Thyroid gland (tissue), 4 donors: ENCODE measurements at places on chromosomes 2 and 18.

- no peak for DNase-seq
These were observed 109.9 kb upstream of the ID2 start for GRCh38 chr2:8571792-8572499.

GRCh38 chr2:234747032-234747431 lies 204.8 kb upstream of the SH3BP4 start:
- DNase-seq, result no peak

GRCh38 chr2:151730262-151730975 lies 3.9 kb downstream of the NEB start:
- no peak for DNase-seq

GRCh38 chr2:236787885-236788284 lies 218.3 kb downstream of the ACKR3 start:
- no peak for DNase-seq

DNA sequence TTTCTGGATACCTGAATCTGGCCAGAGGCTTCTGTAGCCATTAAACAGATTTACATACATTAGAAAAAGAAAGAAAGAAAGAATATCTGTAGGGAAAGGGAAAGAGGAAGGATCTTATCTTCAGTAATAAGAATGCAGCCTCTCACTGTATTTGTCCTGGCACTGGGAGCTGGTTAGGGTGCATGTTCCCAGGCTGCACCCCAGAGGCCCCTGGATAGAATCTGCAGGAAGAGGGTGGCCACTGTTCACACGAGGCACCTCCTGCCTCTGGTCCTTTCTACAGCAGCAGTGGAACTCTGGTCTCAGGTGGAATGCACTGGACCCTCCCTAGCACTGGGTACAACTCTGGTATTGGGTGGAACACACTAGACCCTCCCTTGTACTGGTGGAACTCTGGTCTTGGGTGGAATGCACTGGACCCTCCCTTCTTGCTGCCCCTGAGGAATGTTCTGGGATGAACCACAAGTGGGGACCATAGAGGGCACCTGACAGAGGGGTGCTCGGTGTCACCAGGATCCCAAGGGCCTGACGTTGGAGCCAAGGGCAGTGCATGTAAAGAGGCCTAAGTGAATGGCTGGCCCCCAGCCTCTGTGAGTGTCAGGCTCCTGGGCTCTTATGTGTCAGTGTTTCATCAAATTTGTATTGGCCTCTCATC lies 27.4 kb upstream of the PXDN start:
- no peak for DNase-seq

- DNase-seq, result no peak
These were observed 6.5 kb downstream of the RNF103 start for GRCh38 chr2:86617153-86617552.

- DNase-seq, result no peak
These were observed 193.2 kb upstream of the MEX3C start for GRCh38 chr18:51390702-51391101.

DNA sequence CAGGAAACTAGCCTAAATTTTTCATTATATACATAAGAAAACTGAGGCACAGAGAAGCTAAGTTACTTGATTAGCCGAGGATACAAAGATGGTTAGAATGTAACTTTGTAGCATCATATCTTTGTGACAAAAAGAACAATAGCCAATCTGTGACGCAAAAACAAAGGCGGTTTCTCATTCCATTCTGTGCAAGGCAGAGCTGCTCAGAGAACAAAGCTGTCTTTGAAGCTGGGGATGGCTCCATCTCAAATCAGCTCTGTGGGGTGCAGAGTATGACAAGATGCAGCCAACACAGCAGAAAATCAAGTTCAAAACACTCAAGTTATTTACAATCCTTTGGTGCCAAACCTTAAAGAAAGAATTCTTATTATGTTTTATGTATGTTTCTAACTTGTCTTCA lies 81.9 kb upstream of the VWC2L start:
- no peak for DNase-seq

DNA sequence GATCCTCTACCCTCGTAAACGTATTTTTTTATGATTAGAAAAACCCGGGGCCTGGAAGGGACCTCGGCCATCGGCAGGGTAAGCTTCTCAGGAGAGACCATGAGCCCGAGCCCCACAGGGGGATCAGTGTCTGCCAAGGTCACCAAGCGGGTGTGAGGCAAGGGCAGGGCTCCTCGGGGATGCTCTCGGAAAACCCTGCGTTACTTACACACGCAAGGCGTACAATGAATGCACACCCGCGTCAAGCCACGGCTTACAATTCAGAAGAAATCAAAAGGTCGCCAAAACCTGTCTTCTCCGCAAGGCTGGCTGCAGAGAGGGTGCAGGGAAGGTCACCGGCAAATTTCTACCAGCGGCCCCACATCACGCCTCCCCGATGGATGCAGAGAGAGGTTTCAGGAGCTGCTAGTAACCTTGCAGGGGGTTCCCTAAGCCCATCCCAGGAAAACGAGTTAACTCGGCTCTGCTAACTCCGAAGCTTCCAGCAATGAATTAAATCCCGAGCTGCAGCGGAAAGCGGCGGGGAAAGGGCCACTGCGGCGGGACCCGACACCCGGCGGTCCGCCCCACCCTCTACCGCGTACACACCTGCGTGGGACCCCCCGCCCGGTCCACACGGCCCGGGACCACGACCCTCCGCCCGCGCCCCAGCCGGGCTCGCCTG lies 638 bp downstream of the ST3GAL5 start:
- peak; percentile 42 for DNase-seq

DNA sequence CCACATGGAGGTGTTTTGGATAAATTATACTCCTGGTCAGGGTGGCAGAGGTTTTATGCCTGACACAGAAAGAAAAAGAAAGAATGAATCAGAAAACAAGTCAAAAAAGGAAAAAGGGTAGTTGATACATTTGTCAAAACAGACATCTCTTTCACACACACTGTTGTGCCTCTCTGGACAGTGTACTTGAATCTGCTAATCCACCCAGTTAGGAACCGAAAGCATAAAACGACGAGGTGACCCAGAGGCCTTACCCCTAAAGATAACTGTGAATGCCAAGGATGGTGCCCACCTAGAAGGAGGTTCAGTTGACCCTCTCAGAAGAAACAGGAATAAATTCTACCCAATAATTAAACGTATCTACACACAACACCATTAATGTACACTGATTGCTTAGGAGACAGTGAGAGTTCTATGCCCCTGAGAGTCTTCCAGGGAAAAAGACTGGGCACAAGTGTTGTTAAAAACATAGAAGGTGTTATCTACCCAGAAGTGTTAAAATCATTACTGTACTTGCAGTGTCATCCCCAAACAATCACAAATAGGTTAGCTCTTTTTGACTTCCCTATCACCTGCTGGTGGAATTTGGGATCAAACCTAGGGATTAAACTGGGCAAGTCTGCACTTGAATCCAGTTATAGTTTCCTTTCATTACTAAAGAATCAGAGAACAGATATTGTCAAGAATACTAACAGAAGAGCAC lies 123.2 kb upstream of the DNAJC10 start:
- no peak for DNase-seq

DNA sequence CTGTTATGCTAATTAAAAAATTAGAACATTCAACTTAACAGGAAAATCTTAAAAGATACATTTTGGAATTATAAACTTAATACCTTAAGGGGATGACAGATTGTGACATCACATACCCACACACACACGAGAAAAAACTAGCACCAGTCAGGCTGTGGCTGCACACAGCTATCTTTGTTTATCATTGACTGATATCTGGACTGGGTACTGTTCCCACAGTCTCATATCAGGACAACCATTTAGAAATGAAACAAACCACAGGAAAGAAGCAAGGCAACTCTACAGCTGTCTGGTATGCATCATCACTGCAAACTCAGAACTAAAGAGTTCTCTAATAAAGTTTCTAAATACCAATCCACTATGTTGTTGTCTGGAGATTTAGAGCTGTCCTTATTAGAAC lies 210.9 kb upstream of the SMAD7 start:
- DNase-seq, result no peak

GRCh38 chr18:65974758-65975157 lies 223.9 kb downstream of the CDH7 start:
- DNase-seq, result no peak

GRCh38 chr2:105380432-105381100 lies 18.3 kb downstream of the FHL2 start:
- no peak for DNase-seq

DNA sequence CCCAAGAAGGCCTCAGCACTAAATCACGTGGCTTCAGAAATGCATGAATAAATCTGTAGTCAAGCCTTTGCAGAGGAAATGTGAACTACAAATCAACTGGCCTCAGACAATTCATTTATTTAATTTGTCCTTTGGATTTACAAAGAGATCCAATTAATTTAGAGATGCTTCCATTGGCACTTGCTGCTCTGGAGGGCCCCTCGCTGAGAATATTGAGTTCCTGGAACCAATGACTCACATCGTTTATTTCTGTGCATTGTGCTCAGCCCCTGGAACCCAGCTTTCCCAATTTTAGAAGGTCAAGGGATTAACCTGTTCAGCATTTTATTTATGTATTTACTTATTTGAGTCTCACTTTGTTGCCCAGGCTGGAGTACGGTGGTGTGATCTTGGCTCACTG lies 47.2 kb upstream of the MGAT4A start:
- no peak for DNase-seq
